Activated CD4-positive, alpha-beta T cell treated with anti-CD3 and anti-CD28 coated beads for 24 hours (primary cell): ENCODE measurements at places on chromosomes 5 and 9.

DNA sequence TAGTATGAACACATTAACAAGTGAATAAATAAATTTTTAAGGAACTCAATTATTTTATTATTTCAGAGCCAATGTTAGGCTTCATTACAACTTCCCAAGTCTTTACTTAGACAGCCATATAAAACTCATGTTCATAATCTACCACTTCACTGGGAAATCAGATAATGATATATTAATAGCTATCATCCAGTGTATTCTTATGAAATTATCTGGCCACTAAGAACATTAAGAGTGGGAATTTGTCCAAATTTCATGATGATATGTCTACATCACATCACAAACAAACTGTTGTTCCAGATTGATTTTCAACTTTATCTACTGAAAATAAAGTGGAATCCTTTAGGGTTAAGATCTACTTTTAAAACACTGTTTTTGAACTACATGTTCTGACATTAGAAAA is 668.6 kb downstream of the EFNA5 start:
- DNase-seq: no peak

- no peak for DNase-seq
Observed at GRCh38 chr5:10552183-10553143, 11.4 kb upstream of the ANKRD33B start.

DNA sequence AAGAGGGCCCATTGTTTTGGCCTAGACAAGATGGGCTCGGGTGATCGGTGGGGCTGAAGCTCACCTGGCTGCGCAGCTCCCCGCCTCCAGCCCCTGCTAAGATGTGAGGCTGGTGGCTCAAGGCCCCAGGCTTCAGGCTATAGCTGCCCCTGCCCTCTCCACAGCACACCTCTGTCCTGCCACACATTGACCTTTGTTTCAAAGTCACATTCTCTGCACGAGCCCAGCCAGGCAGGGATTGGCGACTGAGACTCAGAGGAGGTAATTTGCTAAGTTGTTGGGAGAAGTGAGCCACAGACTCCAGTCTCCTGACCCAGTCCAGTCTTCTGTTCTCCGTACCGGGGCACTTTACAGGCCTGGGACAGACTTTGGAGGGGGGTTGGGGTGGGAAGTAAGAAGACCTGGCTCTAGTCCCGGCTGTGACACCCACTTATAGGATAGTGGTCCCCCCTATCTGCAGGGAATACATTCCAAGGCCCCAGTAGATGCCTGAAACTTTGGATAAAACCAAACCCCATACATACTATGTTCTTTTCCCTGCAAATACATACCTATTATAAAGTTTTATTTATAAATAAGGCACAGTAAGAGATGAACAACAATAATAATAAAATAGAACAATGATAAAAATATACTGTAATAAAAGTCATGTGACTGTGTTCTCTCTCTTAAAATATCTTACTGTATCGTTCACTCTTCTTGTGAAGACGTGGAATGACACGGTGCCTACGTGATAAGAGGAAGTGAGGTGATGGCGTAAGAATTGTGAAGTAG is 13.3 kb downstream of the PDGFRB start:
- DNase-seq: no peak

DNA sequence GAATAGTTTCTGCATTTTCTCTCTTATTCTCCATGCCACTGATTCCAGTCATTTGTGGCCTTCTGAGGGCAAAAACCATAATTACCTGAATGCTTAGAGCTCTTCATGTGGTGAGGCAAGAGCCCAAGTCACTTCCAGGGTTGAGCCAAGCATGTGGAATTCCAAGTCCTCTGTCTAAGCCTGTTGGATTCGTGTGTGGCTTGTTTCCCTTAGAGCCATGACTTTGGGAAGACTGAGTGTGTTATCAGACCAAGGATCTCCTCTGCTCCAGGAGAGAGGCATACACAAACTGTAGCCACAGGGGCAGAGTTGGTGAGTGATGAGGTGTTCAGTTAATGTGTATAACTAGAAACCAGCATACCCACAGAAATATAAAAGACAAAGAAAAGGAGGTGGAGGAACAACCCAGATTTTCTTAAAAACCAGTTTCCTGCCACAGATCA is 27.1 kb downstream of the SLC22A5 start:
- no peak for DNase-seq

DNA sequence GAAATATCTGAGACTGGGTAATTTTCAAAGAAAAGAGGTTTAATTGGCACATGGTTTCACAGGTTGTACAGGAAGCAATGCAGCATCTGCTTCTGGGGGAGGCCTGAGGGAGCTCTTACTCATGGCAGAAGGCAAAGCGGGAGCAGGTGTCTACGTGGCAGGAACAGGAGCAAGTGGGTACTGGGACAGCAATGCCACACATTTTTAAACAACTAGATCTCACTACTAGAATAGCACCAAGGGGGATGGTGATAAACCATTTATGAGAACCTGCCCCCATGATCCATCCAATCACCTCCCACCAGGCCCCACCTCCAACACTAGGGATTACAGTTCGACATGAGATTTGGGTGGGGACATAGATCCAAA is 47.6 kb upstream of the HOMER1 start:
- DNase-seq: peak; percentile 23
